ENCODE measurements at places on chromosomes 4 and X.
A peak's percentile ranks its signal among the peaks of the same experiment; 100 is the strongest.

- DNase-seq, result no peak
These were observed 58.4 kb upstream of the TSPAN5 start for GRCh38 chr4:98716796-98717195.

- DNase-seq, result peak; percentile 97
These were observed at the start of gene KANTR for GRCh38 chrX:53093748-53094581. Gene KANTR (plus strand): TSS chrX:53094142. CDS start chrX:53124273, 30,131 bp downstream.

DNA sequence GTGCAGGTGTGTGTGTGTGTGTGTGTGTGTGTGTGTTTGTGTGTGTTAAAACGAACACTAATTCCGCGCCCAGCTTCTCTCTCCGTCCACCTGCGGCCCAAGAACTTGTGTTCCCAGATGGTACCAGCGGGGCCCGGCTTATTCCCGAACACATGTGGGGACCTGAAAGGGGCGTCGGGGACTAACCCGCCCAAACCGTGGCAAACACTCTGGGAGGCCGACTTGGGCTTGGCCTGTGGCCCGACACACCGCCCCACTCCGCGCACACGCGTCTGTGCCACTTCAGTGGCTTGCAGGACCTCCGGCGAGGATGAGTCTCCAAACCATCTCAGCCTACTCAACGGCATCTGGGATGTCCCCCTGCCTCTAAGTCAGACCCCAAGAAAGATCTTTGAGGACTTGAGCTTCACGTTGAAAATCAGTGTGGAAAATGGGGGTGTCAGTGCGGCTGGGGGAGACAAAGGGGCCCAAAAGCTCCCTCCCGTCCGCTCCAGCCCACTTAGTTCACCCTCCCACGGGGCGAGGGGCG, 790 bp upstream of the HHIP start:
- no peak for DNase-seq

- DNase-seq, result no peak
These were observed 167.4 kb downstream of the GABRB1 start for GRCh38 chr4:47198791-47199190.

DNA sequence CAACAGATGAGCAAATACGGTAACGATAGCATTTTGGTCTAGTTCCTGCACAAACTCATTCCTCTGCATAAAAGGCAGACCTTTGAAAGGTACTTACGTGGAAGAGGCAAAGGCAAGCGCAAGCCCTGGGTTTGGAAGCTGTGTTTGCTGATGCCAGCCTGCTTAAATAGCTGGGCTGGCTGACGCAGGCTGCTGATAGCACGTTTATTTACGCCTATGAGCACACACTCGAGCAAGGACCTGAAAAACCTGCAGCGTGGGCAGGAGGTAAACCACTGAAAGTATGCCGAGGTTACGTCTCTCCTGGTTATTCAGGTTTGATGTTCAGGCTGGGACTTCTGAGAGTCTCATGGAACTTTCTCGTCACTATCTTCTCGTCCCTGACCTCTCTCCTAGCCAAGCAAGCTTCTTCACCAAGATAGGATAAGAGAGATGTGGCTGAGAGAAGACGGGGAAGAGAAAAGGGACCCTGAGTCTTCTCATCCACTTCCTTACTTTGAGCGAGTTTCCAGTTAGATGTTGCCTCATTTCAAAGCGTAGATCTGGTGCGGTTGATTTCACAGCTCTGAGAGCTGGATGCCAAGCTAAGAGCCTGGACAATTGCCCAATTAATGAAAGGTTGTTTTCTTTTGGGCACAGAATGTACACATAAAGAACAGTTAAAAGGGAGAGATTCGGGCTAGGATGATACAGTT, at the start of gene HOPX:
Gene HOPX (minus strand): TSS at position 139 of the 695 bp plus-strand sequence. CDS start 23,480 bp downstream, outside the sequence.
- peak; percentile 31 for DNase-seq

GRCh38 chr4:3280466-3280865, 12.4 kb upstream of the RGS12 start:
- DNase-seq, result no peak

DNA sequence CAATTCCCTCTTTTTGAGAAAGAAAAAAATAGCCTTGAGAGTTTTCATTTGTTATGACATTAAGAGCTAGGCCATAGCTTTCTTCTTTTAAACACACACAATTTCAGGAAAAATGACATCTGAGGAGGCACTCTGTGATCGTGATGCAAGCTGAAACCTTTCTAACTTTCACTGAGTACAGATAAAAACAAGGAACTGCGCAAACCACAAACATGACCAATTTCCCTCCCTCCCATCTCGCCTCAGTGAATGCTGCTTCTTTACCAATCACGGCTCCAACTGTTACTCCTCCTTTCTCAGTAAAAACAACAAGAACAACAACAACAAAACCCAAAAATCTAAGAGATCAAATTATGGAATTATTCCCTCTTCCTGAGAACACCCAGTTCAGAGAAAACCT, 626.8 kb downstream of the TLL1 start:
- DNase-seq, result no peak

- no peak for DNase-seq
These were observed 10.9 kb upstream of the PGM2 start for GRCh38 chr4:37815591-37815990.

DNA sequence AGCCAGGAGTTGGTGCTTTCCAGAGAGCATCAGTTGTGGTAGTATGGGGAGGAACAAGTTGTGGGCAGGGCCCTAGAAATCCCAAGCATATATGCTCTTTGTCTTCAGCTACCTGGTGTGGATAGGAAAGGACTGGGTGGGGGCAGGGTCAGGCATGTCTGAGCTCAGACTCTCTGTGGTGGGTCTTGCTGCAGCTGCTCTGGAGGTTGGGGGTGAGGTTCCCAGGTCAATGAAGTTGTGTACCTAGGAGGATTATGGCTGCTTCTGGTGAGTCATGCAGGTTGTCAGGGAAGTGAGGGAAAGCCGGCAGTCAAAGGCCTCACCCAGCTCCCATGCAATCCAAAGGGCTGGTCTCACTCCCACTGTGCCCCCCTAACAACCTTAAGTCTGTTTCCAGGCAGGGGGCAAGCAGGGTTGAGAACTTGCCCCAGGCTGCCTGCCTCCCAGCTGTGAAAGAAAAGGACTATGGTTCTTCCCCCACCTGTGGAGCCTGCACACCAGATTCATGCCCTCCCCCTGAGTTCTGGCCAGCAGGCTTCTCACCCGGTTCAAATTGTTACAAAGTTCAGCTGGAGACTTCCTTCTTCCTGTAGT, 30.4 kb upstream of the QRFPR start:
- DNase-seq, result no peak

DNA sequence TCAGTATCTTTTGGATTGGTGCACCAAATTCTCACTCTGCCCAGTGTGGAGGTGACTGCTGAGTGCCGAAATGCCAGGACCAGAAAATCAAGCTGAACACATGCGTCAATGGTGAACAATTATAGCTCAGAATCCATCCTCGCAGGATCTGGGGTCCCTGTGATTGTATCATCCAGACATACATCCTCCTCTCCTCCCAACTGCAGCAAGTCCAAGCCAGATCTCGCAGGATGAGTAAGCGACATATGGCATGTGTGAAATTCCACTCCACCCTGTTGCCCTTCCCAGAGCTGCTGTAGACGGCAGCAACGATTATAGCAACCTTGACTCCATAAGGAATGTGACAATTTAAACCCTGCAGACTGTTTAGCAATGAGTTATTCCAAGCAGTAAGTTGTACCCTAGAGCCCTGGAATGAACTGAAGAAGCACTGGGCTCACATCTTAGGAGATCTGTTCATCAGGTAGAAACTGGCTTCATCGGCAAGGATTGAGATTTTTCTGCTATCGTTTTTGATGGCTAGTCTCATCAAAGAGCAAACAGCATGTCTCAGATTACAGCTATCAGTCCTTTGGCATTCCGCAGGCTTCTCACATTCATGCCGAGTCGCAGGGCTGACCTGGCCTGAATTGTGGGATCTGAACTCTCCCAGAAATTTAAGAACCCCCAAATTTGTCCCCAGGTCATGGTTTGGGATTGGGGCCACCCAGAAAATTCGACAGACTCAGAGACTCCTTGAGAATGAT, 35.5 kb upstream of the SORBS2 start:
- peak; percentile 43 for DNase-seq

DNA sequence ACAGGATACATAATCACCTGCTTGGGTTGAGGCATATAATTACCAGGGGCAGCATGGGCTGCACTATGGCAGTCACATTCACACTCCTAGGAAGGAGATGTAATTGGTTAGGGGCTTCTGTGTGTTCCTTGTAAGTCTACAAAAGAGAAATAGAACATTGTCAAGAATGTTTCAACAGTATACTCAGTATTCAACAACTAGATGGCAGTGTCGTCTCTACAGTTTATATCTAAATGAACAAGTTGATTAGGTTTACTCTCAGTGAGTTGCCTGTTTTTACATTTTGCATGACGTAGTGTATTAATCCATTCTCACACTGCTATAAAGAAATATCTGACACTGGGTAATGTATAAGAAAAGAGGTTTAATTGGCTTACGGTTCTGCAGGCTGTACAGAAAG, 50.5 kb upstream of the RAB33B start:
- DNase-seq, result no peak

DNA sequence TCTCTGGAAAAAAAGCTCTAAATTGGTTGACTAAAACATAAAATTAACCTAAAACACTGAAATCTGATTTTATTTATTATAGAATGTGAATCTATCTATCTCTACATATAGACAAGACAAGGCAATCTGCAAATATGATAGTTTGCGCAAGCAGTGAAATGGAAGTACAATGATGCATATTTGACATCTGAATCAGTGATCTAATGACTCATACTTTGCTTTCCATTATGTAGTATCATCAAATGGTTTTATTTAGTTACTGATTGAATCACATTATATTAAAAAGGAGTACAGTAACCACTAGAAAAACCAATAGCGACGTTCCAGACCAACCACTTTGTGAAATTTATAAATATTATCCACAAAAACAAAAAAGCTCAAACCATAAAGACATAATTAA, 1969.3 kb downstream of the PCDH7 start:
- no peak for DNase-seq

DNA sequence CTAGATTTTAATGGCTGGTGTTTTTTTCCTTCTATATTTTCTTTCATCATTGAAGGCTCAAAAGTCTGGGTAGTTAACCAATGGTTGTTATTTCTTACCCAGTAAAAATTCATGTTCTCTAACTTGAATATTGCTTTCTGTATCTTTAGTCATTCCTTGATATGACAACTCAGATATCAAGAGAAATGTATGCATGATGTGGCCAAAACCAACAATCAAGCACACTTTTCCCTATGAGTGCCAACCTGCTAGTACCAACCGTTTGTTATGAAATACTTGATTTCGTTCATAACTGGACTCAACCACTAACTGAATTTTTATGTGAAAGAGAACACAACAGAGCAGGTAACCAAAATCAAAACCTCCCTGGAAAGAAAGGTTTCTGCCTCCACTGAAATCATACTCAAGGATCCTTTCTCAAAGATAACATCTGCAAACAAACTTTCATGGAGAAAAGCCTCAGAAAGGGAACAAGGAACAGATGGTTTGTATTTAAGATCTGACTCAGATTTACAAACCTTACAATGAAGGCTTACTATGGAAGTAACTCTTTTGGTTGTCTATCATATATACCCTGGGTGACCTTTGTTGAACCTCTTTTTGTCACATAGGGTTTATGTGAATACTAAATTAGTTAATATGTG, 8.3 kb upstream of the VEGFC start:
- DNase-seq, result no peak

DNA sequence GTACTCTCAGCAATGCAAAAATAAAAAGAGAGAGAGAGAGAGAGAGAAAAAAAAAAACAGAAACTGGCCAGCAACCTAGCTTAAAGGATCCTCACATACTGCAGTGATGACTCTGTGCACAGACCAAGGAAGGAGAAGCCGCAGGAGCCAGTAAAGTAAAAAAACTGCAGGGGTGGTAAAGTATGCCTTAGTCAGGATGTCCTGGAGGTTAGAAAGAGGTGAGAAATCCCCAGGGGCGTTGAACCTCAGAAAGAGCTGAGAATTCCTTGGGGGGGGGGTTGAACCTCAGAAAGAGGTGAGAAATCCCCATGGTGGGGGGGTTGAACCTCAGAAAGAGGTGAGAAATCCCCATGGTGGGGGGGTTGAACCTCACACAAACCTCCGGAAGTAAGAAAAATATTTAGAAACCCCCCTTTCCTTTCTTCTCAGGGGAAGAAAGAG, 48.0 kb downstream of the MAGEA9 start:
- no peak for DNase-seq

- no peak for DNase-seq
These were observed 269.2 kb downstream of the HNRNPD start for GRCh38 chr4:82104578-82104977.

DNA sequence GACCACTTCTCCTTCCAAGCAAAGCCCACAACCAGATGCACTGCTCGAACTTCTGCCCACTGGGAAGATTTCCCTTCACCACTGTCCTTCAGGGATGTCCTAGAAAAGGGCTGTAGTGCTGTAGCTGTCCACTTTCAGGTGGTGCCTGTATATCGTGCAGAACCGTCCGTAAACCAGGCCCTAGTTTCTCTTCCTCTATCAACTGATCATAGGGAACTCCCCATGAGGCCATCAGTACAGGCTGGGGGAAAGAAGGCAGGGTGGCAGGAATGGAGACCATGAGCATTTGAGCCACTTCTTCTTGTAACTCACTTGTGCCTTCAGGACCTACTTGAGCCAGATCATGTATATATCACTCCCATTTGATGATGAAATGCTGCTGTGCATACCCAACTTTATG, 57.3 kb upstream of the FAM9B start:
- no peak for DNase-seq

GRCh38 chrX:24465532-24465865, 413 bp downstream of the PDK3 start:
- no peak for DNase-seq

GRCh38 chr4:124641715-124642381, 70.7 kb downstream of the ANKRD50 start:
- DNase-seq, result no peak

- DNase-seq, result peak; percentile 46
These were observed 585 bp upstream of the SEC24D start for GRCh38 chr4:118836301-118837120.

DNA sequence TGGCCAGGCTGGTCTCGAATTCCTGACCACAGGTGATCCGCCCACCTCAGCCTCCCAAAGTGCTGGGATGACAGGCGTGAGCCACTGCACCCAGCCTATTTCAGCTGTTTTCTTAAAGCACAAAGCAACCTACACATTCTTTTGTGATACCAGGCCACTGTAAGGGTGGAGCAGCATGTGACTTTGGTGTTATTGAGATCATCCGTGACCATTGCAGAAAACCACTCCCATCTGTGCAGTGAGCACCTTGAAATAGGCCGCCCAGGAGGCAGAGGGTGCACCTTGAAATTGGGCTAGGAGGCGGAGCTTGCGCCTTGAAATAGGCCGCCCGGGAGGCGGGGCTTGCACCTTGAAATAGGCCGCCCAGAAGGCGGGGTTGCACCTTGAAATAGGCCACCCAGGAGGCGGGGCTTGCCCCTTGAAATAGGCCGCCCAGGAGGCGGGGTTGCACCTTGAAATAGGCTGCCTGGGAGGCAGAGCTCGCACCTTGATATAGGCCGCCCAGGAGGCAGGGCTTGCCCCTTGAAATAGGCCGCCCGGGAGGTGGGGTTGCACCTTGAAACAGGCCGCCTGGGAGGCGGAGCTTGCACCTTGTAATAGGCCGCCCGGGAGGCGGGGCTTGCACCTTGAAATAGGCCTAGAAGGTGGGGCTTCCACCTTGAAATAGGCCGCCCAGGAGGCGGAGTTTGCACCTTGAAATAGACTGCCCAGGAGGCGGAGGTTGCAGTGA, 9.0 kb upstream of the SLC25A6 start:
- no peak for DNase-seq

GRCh38 chrX:56530011-56530410, 33.4 kb upstream of the UBQLN2 start:
- DNase-seq, result no peak

GRCh38 chr4:122293374-122294365, 85.1 kb upstream of the ADAD1 start:
- no peak for DNase-seq

GRCh38 chr4:174540175-174540574, 17.9 kb upstream of the HPGD start:
- DNase-seq, result no peak
